ENCODE measurements at places on chromosomes 12 and 14.
A peak's percentile ranks its signal among the peaks of the same experiment; 100 is the strongest.

- no peak for DNase-seq
Observed at GRCh38 chr14:104306450-104307040, 168.2 kb downstream of the KIF26A start.

GRCh38 chr12:39043424-39043822 is 138.0 kb upstream of the CPNE8 start:
- DNase-seq = no peak

DNA sequence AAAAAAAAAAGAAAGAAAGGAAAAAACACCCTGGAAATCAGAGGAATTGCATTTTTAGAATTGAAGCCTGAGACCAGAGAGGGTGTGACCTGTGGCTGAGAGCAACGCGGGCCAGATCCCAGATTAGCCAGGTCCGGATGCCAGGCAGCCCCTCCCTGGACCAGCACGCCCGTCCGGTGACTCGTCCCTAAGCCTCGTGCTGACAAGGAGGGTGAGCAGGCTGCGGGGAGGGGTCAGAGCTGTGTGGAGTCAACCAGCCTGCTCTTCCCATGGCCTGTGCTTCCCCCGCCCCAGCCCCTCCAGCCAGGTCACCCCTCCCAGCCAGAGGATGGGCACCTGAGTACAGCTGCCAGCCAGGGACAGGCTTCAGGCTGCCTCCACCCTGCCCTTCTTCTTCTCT is 4.2 kb upstream of the KLC1 start:
- peak; percentile 63 for DNase-seq

DNA sequence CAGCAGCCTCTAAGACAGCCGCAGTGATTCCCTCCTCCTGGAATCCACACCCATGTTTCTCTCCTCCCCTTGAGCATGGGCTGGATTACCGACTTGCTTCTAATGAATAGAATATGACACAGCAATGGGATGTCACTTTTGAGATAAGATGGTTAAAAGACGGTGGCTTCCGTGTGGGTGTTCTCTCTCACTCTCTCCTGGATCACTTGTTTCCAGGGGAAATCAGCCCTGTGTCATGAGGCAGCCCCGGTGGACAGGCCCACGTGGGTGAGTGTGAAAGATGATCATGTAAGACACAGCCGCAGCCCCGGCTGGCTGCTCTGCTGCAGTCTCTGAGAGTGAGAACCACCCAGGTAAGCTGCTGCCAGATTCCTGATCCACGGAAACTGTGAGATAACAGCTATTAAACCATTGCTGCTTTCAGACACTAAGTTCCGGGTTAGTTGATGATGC is 10.7 kb downstream of the MOAP1 start:
- peak; percentile 25 for DNase-seq

GRCh38 chr12:8852119-8852518 is 29.7 kb downstream of the A2ML1 start:
- DNase-seq = no peak

GRCh38 chr12:29674463-29674862 is 109.3 kb downstream of the TMTC1 start:
- no peak for DNase-seq

GRCh38 chr12:116222358-116222757 is 55.1 kb downstream of the MED13L start:
- DNase-seq = peak; percentile 83

- peak; percentile 42 for DNase-seq
Observed at GRCh38 chr14:75561013-75561432, 17.4 kb upstream of the FLVCR2 start.

GRCh38 chr12:8445731-8446130 is 10.0 kb upstream of the CLEC6A start:
- no peak for DNase-seq

DNA sequence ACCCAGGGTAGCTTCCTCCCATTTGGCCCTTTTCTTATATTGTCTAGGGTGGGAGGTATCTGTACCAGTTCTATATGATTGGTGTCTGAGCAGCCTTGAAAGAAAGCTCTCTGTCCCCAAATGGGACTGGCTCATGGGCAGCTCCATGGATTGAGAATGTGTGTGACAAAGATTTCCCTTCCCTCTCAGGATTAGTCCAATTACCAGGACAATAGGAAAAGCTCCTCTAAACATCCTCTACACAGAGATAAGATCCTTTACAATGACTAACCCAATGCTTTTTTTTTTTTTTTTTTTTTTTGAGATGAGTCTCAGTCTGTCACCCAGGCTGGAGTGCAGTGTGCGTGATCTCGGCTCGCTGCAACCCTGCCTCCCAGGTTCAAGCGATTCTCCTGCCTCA is 112.1 kb downstream of the SLC35F4 start:
- no peak for DNase-seq

- no peak for DNase-seq
Observed at GRCh38 chr12:47034661-47035060, 44.8 kb upstream of the PCED1B start.

DNA sequence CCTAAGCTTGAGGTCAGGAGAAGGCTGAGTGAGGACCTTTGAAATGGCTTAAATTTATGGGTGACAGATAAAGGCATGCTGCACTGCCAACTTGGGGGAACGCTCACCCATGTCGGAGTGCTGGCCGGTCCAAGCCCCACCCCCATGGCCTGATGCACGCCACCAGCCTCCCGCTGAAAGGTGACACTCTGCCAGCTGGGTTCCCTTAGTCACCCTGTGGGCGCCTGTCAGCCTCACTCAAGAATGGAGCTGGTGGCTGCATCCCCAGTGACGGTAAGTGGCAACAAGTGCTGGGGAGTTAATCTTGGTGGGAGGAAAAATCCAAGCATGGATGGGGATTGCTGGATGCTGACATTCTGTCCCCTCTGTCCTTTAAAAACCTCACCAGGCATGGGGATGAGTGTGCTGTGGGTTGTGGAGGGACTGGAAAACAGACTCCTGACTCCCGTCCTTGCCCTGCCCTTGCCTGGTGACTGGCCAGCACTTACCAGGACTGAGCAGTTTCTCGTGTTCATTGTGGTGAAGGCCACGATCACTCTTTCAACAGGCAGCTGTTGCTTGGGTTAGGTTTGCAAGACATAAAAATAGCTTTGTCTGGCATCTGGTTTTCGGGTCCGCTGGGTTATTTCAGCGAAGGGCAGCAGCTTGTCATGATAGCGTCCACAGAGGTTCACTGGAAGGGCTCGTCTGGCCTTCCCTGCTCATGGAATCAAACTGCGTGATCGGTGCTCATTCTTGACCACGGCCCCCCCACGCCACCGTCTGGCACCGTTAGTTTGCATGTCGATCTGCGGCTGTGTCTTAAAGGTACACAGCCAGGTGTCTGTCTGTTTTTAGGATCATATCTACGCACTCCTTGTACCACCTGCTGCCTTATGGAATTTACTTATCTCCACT is 15.0 kb downstream of the ACACB start:
- no peak for DNase-seq

Data from hematopoietic multipotent progenitor cell treated with erythropoietin and hydrocortisone succinate and interleukin-3 and kit ligand, for 8 days (in vitro differentiated cells).